ENCODE measurements at places on chromosomes 6 and 20.

DNA sequence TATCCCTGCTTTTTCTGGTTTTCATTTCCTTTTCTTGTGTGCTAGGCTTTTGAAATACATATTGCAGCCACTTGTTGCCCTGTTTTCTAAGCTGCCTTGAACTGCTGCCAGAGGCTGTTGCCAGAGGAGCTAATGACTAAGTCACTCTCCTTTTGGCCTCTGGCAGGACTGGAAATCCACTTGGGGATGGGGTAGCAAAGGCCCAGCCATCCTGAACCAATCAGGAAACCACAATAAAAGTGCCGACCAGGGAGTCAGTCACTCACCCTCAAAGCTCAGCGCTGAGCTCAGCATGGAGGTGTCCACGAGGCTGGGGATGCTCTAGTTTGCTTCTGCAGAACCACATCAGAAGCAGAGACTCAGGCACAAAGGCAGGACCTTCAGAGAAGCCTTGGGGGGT lies 813.0 kb downstream of the DHX35 start:
- DNase-seq: peak; percentile 45

DNA sequence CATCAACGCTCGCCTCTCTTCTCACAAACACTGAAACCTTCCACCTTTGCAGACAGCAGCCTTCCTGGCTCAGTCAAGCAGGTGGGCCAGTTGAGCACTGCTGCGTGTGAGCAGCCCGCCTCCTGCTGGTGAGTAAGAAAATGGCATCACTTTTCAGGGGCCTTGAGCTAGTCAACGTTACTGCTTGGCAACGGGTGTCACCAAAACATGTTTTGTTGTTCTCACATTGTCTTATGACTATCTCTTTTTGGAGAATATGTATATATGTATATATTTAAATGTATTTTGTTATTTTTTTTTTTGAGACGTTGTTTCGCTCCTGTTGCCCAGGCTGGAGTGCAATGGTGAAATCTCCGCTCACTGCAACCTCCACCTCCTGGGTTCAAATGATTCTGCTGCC lies 97.0 kb upstream of the AGPAT4 start:
- DNase-seq: peak; percentile 81

DNA sequence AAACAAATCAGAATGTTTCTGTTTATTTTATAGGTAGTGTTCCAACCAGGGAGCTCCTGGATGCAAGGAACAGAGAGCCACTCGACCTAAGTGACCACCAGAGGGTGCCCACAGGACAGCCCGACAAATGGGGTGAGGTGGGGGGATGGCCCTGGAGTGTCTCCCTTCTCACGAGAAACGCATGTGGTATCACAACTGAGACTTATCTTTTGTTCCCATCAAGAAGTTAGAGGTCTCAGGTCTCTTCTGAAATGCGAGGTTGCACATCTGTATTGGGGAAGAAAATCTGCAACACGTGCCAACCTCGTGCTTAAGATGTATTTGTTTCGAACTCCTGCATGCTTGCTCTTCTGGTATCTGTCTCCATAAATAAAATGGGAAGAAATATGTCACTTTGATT lies 104.0 kb downstream of the ISM1 start:
- DNase-seq: no peak

DNA sequence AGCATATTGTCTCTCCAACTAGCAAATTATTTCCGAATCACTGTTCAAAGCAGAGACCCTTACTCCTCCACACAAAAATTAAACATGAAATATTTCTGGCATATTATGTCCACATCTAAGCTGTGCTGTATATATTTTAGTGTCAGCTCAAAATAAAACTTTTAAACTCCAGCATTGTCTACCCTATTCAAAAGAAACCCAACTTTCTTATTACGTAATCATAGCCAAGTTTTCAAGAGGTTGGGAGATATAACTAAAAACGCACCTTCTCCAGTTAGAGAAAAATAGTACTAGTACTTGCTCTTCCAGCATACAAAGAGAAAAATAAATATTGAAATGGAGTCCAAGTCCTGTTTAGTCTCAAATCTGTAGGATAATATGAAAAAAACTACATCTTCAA lies 24.1 kb upstream of the TFAP2D start:
- DNase-seq: no peak

GRCh38 chr6:158816803-158817727 lies 2.1 kb downstream of the EZR start:
- DNase-seq: peak; percentile 52

DNA sequence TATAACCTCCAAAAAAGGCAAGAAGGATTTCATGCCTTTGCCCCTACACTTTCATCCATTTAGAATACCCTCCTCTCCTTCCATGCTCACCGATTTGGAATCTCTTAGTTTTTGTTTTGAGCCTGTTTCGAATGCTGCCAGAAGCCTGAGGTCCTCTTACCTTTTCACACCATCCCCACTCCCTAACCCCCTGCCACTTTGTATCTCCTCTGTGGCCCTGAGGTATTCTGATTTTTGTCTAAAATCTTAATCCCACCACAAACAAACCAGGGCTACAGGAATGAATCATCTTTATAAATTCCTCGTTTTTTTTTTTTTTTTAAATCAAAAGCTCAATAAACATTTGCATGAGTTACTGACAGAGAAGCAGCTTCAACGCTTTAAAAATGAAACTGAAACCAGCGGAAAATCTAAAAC lies 1.6 kb upstream of the RPS12 start:
- peak; percentile 73 for DNase-seq

- DNase-seq: no peak
Measured at GRCh38 chr20:53227523-53227922, 255.4 kb downstream of the TSHZ2 start.

- DNase-seq: no peak
Measured at GRCh38 chr6:678520-678919, 14.4 kb downstream of the EXOC2 start.

All from tongue (tissue), 3 donors.